Vagina (tissue), 2 donors: ENCODE measurements at places on chromosomes 11 and 22. TPM values are rescaled to one million over a fixed set of nuclear protein-coding genes. Genes with fewer than 3 reads are reported as not detected.

DNA sequence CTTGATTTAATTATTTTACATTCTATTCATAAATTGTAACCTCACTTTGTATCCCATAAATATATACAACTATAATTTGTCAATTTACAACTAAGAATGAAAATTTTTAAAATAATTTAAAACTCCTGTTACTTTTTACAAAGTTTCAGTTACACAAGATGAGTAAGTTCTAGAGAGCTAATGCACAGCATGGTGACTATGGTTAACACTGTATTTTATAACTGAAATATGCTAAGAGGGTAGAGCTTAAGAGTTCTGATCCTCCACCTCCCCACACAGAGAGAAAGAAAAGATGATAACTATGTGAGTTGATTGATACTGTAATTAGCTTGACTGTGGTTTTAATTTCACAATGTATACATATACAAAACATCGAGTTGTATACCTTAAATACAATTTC lies 412.5 kb upstream of the DDI1 start:
- H3K4me3 ChIP-seq = no peak overlapping the region
- no peaks in the 10 kb centered on the region for H3K36me3 ChIP-seq
- no peak for DNase-seq
- no peak overlapping the region for H3K27ac ChIP-seq
- H3K27me3 ChIP-seq = no peaks in the 10 kb centered on the region
- no peaks in the 10 kb centered on the region for H3K4me1 ChIP-seq

DNA sequence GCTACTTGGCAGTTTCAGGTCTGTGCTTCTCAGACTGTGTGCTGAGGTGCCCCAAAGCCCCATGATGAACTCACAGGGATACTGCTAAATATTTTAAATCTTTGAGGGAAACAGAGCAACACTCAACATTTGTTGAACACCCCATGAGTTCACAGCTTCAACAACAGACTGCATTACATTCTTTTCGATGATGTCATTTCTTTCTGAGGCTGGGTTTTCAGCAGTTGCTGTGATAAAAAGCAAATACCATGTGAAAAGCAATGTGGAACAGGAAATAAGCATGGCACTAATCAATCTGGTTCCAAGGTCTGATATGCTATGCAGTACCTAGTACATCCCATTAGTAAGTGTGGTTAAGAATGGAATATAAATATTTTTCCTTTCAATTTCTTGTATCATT lies 82.7 kb downstream of the RPL27A start:
- no peak overlapping the region for H3K4me3 ChIP-seq
- no peaks in the 10 kb centered on the region for H3K27me3 ChIP-seq
- H3K4me1 ChIP-seq = peaks cover 66% of the 10 kb centered on the region
- H3K27ac ChIP-seq = peak overlapping the region; percentile 51
- no peaks in the 10 kb centered on the region for H3K36me3 ChIP-seq

GRCh38 chr22:45469281-45470073 lies 33.2 kb upstream of the FBLN1 start:
- H3K27me3 ChIP-seq = no peaks in the 10 kb centered on the region
- H3K4me1 ChIP-seq = peaks cover 56% of the 10 kb centered on the region
- H3K4me3 ChIP-seq = no peak overlapping the region
- peak overlapping the region; percentile 84 for H3K27ac ChIP-seq

MICAL2 gene
- total RNA-seq = 41.7 TPM

GRCh38 chr11:72446929-72447769 lies 12.8 kb upstream of the CLPB start:
- no peaks in the 10 kb centered on the region for H3K4me1 ChIP-seq
- H3K27me3 ChIP-seq = no peaks in the 10 kb centered on the region

GRCh38 chr22:27793576-27793975 lies 8.0 kb downstream of the MN1 start:
- no peak for DNase-seq
- no peak overlapping the region for H3K27ac ChIP-seq
- no peaks in the 10 kb centered on the region for H3K36me3 ChIP-seq

DNA sequence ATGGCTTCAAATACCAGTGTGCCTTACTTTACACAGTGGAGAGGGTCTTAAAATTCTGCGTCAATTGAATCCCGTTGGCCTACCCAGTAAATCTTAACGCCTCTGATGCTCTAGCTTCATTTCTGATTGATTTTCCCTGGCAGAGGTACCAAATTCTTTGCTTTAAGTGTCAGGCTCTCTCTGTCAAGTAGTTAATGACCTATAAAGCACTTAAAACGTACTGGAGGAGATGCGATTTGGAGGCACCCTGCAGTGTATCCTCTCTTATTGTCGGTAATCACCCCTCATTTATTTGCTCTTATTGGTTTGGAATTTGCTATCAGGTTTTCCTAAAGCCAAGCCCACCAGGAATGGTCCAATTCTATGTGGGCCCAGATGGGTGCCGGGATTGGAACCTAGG lies 59.2 kb downstream of the NFAM1 start:
- no peaks in the 10 kb centered on the region for H3K36me3 ChIP-seq
- no peaks in the 10 kb centered on the region for H3K27me3 ChIP-seq

DNA sequence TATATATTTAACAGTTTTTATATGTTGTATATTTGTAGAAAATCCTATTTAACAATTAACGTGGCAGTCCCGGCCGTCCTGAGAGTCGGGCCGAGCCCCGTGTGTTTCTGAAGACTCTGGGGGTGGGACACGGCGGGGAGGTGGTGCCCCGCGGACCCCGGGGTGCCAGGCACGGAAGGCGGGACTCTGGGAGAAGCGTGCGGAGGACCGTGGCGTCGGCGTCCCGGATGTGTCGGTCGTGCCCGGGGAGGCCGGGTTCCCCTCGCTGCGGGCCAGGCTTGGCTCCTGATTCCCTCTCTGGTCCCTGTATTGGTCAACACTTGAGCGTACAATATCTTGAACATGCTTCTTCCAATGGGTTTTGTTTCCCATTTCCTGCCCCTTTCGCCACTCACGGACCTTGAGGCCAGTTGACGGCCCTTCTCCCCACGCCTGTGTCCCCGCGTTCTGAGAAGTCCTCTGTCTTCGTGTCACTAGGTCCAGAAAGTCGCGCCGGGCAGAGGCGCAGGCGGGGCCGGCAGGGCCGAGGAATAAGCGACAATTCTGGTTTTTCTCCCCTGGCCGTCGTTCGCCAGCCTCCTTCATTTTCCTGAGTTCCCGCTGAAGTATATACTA lies 1076.7 kb downstream of the BRD1 start:
- H3K27me3 ChIP-seq = no peaks in the 10 kb centered on the region
- DNase-seq = peak; percentile 49
- H3K4me1 ChIP-seq = no peaks in the 10 kb centered on the region
- no peak overlapping the region for H3K27ac ChIP-seq
- no peaks in the 10 kb centered on the region for H3K36me3 ChIP-seq

DAGLA gene
- 1.5 TPM for total RNA-seq

DNA sequence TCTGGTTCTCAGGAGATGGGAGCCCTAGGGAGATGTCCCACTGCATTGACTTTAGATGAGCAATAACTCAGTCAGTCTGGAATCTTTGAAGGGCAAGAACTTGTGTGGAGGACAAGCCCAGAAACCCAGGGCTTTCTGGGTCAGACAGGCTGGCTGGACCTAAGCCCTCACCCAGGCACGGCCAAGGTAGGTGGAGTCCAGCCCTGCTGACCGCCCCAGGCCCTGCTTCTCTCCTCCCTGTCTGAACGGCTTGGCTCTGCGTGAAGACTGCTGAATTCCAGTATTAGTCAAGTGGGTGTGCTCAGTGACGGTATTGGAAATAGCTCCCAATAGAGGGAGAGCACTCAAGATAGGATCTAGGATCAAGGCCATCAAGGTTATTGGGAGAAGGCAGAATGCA lies 6.1 kb downstream of the CXCR5 start:
- H3K27me3 ChIP-seq = no peaks in the 10 kb centered on the region
- H3K4me3 ChIP-seq = no peak overlapping the region
- DNase-seq = no peak
- peaks cover 31% of the 10 kb centered on the region for H3K4me1 ChIP-seq
- H3K36me3 ChIP-seq = no peaks in the 10 kb centered on the region

DNA sequence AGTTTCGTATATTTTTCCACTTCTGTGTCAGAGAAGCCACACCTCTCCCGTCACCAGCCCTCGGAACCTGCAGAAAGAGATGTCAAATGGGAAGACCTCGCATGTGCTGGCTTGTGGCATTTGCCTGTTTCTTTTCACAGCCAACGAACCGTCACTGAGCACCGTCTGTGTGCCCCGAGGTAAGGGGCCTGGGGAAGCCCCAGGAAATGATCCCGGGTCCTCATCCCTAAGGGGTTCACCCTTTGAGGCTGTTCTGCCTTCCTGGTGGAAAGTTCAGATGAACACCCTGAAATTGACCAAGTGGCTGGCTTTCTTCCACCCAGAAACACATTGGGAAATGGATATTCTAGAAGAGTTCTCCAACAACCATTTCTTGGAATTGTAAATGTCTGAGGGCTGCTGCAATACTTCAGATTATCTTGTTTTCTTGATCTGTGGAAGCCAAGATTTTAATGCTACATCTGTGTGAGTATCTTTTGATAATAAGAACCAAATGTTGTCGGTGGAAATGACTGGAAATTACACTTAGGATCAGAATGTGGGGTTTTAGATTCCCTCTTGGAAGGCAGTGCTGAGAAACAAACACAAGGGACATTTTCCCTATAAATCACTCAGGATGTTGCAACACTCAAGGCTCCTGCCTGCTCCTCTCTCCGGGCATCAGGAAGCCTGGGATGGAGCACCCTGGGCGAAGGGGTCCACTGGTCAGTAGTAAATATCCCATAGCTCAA lies 37.6 kb downstream of the RIBC2 start:
- peak overlapping the region; percentile 90 for H3K27ac ChIP-seq
- no peaks in the 10 kb centered on the region for H3K36me3 ChIP-seq
- no peaks in the 10 kb centered on the region for H3K27me3 ChIP-seq
- H3K4me3 ChIP-seq = no peak overlapping the region
- DNase-seq = no peak
- peaks cover 73% of the 10 kb centered on the region for H3K4me1 ChIP-seq

DNA sequence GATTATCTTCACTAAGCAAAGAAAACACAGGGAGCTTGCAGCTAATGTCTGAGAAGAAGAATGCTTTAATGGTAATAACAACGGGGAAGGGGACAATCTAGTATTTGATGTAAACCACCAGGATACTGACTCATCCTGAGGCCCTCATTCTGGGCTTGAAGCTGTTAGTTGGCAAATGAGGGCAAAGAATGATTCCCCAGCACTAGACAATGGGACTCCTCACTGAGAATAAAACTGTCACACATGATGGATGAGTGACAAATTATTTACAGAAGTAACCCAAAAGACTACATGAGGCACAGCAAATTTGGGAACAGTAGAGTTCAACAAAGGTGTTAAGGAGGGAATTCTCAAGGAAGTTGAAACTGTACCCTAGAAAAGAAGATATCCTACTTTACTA lies 76.3 kb downstream of the FAM168A start:
- H3K36me3 ChIP-seq = no peaks in the 10 kb centered on the region
- no peak for DNase-seq
- no peaks in the 10 kb centered on the region for H3K4me1 ChIP-seq
- no peak overlapping the region for H3K4me3 ChIP-seq

LGALS12 gene
- 2.7 TPM for total RNA-seq

C11orf42 gene
- not detected for total RNA-seq
